ENCODE measurements at places on chromosomes 2 and 18.

GRCh38 chr2:205580212-205580987, 101.9 kb upstream of the NRP2 start:
- no peak for DNase-seq

DNA sequence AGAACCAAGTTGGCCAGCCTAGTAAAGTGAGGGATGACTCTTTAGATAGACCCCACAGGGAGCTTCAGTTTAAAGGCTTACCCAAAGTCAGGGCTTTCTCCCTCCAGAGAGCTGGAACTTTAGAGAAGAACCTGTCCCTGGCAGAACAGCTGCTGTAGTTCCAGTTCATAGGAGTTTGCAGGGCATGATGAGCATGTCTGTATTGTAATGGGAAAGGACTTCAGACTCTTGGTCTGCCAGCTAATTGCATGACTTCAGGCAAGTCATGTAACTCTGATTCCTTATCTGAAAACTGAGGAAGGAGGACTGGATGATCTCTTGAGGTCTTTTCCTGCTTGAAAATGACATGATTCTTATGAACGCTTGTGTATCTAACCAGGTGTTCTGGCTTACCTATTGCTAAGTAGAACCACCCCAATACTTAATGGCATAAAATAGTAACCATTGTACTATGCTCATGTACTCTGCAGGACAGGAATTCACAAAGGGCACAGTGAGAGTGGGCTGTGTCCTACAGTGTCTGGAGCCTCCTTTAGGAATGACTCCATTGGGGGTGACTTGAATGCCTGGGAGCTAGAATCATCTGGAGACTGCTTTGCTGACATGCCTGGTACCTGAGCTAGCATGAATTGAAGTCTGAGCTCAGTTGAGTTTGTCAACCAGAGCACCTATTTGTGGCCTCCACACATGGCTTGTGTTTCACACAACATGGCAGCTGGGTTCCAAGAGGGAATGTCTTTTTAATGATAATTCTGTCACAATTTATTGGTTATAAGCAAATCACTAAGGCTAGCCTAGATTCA, 18.9 kb downstream of the SP5 start:
- no peak for DNase-seq

DNA sequence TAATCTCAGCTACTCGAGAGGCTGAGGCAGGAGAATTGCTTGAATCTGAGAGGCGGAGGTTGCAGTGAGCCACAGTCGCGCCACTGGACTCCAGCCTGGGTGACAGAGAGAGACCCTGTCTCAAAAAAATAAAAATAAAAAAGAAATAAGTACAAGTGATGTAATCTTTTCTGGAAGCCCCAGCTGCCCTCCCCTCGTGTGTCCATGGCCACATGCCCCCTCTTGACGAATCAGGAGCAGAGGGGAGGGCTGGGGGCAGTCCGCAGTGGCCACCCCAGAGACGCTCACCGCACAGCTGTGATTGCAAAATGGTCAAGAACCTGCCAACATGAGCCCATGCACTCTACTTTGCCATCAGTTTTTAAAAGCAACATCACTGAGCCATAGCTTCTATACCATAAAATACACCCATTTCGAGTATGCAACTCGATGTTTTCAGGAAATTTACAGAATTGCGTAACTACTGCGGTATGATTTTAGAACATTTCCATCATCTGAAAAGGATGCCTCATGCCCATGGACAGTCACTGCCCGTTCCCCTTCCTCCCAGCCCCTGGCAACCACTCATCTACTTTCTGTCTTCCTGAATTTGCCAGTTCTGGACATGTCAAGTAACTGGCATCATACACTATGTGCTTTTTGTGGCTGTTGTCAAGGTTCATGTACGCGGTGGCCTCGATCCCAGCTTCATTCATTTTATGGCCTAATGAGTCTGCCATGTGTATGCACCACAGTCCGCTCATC, 88.1 kb downstream of the NDUFA10 start:
- no peak for DNase-seq

GRCh38 chr2:137764646-137765045, 199.6 kb upstream of the HNMT start:
- no peak for DNase-seq

DNA sequence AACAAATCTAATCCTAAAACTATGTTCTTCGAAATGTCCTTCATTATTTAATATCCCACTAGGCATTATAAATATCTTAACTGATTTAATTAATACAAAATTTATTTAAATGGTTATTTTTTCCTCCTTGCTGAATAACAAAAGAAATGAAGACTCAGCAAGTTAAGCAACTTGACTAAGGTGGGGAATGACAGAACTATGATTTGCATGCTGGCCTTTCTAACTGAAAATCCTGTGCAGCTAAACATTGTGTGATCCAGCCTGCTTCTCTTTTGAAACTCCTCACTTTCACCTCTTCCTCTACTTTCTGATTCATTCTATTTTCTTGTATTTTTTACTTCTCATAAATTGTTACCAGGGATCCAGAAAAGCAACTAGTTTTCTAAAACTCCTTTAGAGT, 132.0 kb downstream of the CALCRL start:
- DNase-seq = no peak

- DNase-seq = no peak
Observed at GRCh38 chr2:23685181-23685580, 241.7 kb downstream of the ATAD2B start.

- DNase-seq = no peak
Observed at GRCh38 chr2:29368659-29369040, 253.4 kb downstream of the CLIP4 start.

DNA sequence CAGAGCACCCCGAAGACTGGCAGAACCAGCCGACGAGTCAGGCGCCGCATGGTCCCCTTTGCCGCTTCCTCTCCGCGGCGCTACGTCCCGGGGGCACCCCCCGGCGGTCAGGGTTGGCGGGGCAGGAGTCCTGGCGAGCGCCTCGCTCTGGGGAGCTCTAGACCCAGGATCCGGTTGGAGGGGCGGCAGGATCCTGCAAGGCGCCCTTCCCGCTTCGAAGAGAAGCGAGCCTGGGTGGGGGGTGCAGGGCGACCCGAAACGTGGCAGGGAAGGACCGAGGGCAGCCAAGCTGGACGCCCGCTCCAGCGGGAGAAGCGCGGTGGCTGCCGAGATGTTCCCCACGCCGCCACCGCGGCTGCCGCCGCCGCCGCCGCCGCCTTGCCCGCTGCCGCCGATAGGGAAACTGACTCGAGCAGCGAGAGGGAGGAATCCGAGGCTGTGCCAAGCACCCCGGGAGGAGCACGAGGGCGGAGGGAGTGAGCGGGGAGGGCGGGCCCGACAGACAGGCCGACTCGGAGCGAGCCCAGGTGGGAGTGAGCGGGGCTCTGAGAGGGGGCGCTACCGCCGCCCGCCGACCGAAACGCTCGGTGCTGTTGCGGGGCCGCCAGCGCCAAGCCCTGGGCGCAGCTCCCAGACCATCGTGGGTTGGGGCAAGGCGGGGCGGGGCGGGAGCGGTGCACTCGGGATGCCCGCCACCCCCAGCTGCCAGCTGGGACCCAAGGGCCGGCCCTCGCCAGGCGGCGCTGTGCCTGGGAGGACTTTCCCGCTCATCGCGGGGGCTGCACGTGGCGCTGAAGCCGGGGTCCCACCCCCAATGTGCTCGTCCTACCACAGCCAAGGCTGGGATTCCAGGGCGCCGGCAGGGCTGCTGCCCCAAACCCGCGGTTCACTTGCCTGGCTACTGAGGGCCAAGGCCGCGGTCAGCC, at the start of gene GALNT14:
Gene GALNT14 (minus strand): TSS at position 404 of the 926 bp plus-strand sequence. CDS start 354 bp downstream, at position 50.
- peak; percentile 63 for DNase-seq

- no peak for DNase-seq
Observed at GRCh38 chr2:158004126-158004764, 97.4 kb upstream of the UPP2 start.

- DNase-seq = no peak
Observed at GRCh38 chr18:42174909-42175308, 219.9 kb downstream of the PIK3C3 start.

DNA sequence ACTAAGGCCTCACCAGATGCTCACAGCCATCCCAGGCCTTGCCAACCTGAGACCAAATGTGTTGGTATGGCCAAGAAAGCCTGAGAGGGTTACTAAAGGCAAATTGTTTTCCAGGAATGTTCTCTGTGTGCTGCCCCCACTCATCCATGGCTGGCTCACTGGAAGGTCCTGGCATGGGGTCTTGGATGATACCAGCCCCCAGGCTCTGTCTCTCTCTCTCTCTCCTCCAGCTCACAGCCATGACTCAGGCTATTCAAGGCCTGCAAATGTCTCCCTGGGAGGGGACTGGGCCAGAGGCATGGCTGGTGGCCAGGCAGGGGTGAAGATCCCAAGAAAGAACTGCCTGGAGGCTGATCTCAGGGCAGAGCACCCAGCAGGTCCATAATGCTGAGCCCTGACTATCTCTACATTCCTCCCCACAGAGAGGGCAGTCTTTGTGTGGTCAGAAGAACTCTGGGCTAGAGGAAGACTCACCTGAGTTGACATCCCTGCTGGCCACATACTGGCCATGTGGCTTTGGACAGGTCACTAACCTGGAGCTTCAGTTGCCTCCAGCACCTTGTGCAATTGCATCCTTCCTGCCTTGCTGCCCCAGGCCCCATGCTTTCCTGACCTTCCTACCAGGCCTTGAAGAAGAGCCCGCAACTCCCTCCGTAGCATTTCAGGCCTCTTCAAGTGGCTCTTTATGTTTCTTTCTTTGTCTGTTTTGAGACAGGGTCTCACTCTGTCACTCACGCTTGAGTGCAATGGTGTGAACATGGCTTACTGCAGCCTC, 150.4 kb downstream of the ZFP36L2 start:
- DNase-seq = no peak

DNA sequence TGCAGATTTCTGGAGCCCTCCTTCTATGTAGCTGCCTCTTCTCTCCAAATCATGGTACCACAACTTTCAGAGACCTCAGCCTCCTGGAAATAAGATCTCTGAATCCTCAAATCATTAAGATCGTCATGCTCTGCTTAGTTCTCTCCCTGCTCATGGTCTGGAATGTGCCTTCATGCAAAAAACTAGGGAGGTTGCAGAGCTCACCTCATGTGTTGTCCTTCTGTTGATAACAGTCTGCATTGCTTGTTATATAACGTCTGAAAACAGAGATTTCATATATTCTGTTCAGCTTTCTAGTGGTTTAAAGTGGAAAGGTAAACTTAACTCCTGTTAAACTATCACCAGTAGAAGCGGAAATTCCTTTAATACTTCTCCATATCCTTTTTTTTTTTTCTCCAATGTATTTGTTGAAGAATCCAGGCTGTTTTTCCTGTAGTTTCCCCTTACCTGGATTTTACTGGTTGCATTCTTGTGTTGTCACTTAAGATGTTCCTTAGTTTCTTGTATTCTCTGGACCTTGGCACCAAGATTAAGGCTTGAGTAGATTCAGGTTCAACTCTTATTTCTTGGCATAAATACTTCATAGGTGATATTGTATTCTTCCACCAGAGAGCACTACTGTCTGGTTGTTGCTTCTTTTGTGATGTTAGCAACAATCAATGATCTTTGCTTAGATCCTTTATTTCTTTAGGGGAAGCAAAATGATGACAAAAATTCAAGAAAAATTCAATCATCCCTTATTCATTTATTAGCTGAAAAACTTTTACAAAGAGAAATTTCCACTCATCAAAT, 211.3 kb downstream of the LOXHD1 start:
- DNase-seq = no peak

- DNase-seq = no peak
Observed at GRCh38 chr2:212546669-212547068, 8.1 kb upstream of the ERBB4 start.

- DNase-seq = no peak
Observed at GRCh38 chr2:11433822-11434221, 32.1 kb downstream of the E2F6 start.

GRCh38 chr2:10241641-10242430, 60.9 kb upstream of the HPCAL1 start:
- DNase-seq = no peak

GRCh38 chr2:205511641-205512040, 170.7 kb upstream of the NRP2 start:
- DNase-seq = no peak

DNA sequence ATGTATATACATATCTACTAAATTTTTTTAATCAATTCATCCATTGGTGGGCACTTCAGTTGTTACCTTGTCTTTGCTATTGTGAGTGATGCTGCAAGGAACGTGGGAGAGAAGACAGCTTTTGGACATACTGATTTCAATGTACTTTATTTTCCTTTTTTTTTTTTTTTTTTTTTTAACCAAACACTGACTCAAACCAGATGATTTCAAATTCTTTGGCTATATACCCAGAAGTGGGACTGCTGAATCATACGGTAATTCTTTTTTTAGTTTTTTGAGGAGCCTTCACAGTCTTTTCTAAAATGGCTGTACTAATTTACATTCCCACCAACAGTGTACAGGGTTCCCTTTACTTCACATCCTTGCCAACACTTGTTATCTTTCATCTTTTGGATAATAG, 204.7 kb downstream of the INSIG2 start:
- no peak for DNase-seq
